Femur (tissue), 1 donor: ENCODE measurements at places on chromosomes 4 and X.

DNA sequence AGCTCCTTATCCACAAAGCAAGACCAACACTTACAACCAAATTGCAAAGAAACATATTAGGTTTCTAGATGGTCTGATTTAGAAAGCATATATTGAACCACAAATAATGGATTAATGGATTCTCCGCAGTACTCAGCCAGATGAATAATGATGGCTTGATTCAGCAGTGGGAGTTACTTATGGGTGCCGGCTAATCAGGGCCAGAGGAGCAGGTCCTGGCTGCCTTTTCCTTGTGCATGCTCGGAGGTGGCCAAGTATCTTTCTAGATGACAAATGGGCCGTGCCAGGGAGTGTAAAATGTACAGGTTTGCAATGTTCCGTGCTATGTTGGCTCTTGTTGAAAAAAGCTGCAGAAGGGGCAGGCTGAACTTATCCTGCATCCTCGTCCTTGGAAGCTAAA lies 70.2 kb downstream of the VCX3A start:
- DNase-seq = no peak

- no peak for DNase-seq
Measured at GRCh38 chr4:104066533-104066932, 346.7 kb upstream of the TACR3 start.

GRCh38 chr4:80294206-80294605 lies 27.7 kb downstream of the FGF5 start:
- DNase-seq = no peak

- DNase-seq = no peak
Measured at GRCh38 chr4:143407888-143408287, 71.2 kb downstream of the GAB1 start.

DNA sequence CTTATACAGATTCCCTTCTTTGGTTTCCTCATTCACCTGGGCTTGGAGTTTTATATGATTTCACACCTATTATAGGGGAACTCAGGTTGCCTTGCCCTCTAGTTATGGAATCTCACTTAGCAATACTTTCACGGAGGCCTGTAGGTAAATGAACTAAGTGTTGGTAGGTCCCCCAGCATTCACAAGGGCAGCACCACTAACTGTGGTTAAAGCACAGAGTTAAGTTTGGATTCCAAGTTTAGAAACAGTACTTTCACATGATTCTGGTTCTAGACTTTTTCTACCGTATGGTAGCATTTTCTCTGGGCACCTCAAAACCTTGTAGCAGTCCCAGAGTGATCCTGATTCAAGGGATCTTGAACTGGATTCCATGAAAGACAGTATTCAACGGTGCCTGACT lies 46.4 kb downstream of the SH2D1A start:
- DNase-seq = no peak

DNA sequence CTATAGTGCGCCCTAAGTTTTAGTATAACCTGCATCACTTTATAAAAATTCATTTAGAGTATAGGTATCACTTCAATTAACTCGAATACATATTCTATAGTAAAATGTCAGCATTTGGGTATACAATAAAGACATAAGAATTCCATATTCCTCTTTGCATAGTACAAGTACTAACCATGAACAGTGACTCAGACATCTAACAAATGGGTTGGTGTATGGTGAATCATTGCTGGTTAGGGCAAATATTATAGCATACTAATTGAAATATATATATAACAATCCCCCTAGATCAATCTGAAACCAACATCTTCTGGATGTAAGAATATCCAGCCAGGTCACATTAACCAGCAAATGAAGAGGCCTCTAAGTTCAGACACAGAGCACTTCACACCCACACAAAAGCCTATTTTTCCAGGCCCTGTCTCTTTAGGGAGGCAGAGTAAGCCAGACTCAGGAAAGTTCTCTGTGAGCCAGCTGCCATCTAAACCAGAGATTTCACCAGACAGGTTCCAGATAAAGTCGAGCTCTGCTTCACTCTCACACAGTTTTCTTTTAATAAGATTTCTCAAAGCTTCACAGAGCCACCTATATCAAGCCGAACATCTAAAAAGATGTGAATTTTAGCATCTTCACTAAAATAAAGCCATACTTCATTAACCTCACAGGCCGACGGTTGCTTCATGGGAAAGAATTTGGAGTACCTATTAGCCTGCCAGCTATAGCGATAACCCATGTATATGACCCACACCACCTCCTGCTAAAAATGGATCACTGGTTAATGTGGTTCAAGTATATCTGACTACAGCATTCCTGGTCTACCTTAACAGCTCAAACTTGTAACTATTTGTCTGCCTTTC lies 200.0 kb upstream of the FTHL17 start:
- no peak for DNase-seq

- no peak for DNase-seq
Measured at GRCh38 chr4:119559044-119559647, 69.5 kb downstream of the PDE5A start.

GRCh38 chr4:169675825-169676224 lies 55.4 kb downstream of the CLCN3 start:
- DNase-seq = no peak

GRCh38 chrX:97685753-97686152 lies 802.0 kb downstream of the RPA4 start:
- DNase-seq = no peak

GRCh38 chrX:23787745-23788118 lies 4.8 kb downstream of the SAT1 start:
- no peak for DNase-seq

DNA sequence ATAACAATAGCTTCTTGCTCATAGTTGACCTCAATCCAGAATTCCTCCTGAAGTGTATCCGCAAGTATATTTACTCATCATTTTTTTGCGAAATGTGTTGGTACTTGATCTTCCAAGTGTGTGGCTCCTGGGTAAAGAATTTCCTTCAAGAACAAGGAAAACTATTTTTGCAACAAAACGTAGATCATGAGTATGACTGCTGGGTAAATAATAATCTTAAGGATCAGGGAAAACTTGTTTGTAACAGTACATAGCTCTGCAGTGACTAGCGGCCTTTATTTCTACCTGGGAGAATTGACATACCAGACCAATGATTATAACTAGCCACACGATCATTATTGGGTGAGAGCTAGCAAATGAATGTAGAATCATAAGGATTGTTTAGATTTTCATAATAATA lies 1311.7 kb downstream of the ARAP2 start:
- no peak for DNase-seq

GRCh38 chrX:123322536-123322935 lies 138.5 kb downstream of the GRIA3 start:
- no peak for DNase-seq

- no peak for DNase-seq
Measured at GRCh38 chrX:139093201-139093600, 381.7 kb upstream of the FGF13 start.

DNA sequence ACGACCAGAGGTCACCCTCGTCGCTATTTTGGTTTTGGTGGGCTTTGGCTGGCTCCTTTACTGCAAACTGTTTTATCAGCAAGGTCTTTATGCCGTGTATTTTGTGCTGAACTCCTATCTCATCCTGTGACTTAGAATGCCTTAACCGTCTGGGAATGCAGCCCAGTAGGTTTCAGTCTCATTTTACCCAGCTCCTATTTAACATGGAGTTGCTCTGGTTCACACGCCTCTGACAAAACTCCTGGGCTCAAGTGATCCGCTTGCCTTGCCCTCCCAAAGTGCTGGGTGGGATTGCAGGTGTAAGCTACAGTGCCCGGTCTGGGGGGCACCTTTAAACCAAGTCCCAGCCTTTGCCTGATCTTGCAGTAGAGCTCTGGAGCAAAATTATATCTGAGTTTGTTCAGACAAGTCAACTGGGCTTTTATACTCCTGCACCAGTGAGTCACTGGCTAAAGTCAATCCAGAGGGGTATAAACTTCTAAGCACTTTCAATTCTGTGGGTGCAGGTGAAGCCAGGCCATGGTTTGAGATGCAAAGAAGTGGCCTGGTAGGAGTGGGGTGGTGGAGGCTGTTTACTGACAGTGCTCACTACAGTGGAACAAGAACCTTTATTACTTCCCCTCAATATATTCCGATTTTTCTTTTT lies 50.2 kb downstream of the MGST2 start:
- DNase-seq = no peak

GRCh38 chr4:1192493-1193205 lies 20.3 kb upstream of the SPON2 start:
- DNase-seq = peak; percentile 29

GRCh38 chr4:182219411-182220056 lies 23.7 kb upstream of the TENM3 start:
- DNase-seq = no peak

- no peak for DNase-seq
Measured at GRCh38 chr4:81366779-81367178, 104.9 kb downstream of the RASGEF1B start.
